ENCODE measurements at places on chromosomes 5 and 9.

GRCh38 chr9:21758540-21758939, 43.9 kb upstream of the MTAP start:
- no peak for DNase-seq

GRCh38 chr5:12292610-12293204, 388.5 kb upstream of the CTNND2 start:
- no peak for DNase-seq

- no peak for DNase-seq
Observed at GRCh38 chr9:97714435-97714834, 17.3 kb upstream of the XPA start.

DNA sequence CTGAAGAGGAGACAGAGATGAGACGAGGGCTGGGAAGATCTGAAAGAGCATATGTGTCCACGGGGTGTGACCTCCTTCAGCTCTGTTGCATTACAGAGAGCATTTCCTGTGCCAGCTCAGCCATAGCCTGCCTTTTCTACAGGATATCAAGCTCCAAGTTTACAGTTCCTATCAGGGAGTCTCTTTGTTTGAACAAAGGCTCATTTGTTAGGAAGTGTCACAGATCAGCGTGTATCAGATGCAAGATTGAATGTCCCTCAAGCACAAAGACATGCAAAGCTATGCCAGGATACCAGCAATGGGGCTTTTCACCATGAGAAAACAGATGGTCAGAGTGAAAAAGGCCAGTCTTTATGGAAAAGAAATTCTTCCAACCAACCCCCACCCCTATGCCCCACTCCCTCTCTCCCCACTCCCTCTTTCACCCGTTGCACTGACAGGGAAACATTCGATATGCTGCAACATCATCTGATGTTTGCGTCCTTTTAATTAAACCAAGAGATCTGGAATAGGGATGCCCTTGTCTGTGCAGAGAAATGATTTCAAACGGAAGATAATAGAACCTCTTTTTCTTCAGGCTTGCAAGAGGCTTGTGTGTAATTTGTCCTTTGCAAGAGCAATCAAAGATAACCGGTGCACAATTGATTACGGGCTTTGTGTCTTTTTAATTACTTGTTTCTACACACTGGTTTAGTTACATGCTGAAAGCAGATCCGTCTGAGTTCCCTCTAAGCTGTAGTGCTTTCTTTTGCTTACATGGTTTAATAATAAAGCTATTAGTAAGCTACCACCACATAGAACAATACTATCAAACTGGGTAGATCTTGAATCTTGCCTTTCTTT, 263.1 kb upstream of the RGMB start:
- DNase-seq = no peak

Data from breast epithelium (tissue), 4 donors.